Upper lobe of right lung (tissue), 1 donor: ENCODE measurements at places on chromosomes 1 and 21. TPM values are rescaled to one million over a fixed set of nuclear protein-coding genes. Genes with fewer than 3 reads are reported as not detected.

The HCN3 gene
- 2.6 TPM for total RNA-seq

The CCDC185 gene
- not detected for total RNA-seq

The S100A8 gene
- total RNA-seq, result 266 TPM

The CTSE gene
- 85.8 TPM for total RNA-seq
